Fibroblast of skin of back (primary cell): ENCODE measurements at places on chromosomes 2 and 18.

GRCh38 chr18:44098551-44099098, 582.1 kb upstream of the SETBP1 start:
- DNase-seq = peak; percentile 51

DNA sequence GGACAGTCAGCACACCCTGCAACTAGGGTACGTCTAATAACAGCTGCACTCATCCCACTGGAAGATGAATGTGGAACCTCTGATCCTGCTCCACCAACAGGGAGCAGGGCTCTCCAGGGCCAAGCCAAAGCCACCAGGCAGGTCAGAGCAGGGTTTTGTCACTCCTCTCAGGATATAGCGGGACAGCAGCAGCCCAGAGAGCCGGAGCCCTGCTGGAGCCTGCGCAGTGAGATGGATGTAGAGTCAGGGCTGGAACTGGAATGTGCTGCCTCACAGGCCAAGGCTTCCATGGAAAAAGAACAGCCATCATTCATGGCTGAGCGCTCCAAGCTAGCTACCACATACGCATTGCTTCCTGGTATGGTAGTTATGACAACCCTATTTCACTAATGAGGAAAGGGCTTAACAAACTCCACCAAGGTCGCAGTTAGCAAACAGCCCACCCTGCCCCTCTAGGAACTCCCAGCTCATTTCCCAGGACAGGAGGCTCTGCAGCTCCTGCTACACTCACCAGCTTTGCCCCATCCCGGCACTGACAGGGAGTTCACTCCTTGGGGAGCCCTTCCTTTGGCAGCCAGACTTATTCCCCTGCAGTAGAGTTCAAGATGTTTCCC, 85.2 kb downstream of the HS1BP3 start:
- no peak for DNase-seq

- no peak for DNase-seq
Measured at GRCh38 chr2:20509301-20509769, 62.5 kb downstream of the RHOB start.

- DNase-seq = no peak
Measured at GRCh38 chr2:186972281-186972970, 123.5 kb upstream of the ZSWIM2 start.

- peak; percentile 10 for DNase-seq
Measured at GRCh38 chr18:30970196-30970816, 72.2 kb downstream of the DSC3 start.

GRCh38 chr2:49241501-49241900, 87.2 kb upstream of the FSHR start:
- peak; percentile 13 for DNase-seq

DNA sequence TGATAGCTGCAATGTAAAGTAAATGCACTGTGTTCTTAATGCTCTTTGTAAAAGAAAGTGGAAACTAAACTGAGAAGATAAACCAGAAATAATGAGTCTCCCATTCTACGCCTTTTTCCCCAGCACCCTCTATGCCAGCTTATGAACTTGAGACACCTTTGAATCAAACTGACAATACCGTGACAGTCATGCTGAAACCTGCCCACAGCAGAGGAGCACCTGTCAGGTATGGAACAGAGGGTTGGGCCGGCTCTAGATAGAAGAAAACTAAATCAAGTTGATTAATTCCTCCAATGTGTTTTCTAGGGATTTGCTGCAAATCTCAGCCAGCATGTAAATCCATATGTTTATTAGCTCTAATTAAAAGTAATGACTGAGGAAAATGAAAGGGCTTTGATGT, 520.6 kb upstream of the RAB12 start:
- DNase-seq = no peak

- DNase-seq = no peak
Measured at GRCh38 chr18:58038063-58038462, 6.0 kb upstream of the NEDD4L start.

- peak; percentile 98 for DNase-seq
Measured at GRCh38 chr2:219453671-219454590, 19.3 kb downstream of the SPEG start.

GRCh38 chr2:226971770-226972169, 135.9 kb downstream of the RHBDD1 start:
- DNase-seq = no peak

DNA sequence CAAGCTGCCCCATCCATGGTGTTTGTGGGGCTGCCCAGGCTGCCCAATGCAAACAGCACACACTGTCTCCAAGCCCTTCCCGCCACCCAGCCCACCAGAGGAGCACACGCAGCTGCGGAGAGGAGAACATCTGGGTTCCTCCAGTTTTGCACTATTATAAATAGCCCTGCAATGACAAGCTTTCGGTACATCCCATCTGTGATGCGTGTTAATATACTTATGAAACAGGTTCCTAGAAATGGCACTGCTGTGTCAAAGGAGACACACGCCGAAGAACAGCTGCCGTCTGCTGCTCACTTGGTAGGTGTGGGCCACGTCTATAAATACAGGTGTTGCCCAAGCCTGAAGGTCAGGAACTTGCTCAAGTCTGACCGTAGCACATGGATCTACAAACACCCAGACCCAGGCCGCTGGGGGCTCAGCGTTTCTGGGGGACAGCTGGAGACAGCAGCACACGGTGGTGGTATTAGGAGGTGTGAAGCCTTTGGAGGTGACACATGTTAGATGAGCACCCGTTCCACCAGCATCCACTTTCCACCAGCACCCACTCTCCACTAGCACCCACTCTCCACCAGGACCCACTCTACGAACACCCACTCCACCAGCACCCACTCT, 34.3 kb downstream of the PXDN start:
- no peak for DNase-seq

DNA sequence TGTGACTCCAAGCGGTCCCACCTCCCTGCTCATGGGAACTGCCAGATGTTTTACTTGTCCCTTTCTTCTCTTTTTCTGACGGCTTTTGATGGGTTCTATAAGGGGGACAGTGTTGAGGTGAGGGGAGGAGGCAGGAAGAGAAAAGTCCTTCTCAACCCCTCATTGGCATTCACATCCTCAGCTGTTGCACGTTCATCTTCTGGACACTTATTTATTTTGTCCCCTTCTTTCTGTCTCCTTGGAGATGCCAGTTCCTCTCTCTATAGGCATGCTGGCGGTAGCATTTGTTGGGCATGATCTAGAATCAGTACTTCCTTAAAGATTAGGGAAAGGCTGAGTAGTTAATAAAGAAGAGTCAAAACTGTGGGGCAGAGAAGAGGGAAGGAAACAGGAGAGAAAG, 99.0 kb upstream of the KLHL14 start:
- no peak for DNase-seq

- DNase-seq = peak; percentile 86
Measured at GRCh38 chr2:17544256-17544655, 3.8 kb downstream of the VSNL1 start.

DNA sequence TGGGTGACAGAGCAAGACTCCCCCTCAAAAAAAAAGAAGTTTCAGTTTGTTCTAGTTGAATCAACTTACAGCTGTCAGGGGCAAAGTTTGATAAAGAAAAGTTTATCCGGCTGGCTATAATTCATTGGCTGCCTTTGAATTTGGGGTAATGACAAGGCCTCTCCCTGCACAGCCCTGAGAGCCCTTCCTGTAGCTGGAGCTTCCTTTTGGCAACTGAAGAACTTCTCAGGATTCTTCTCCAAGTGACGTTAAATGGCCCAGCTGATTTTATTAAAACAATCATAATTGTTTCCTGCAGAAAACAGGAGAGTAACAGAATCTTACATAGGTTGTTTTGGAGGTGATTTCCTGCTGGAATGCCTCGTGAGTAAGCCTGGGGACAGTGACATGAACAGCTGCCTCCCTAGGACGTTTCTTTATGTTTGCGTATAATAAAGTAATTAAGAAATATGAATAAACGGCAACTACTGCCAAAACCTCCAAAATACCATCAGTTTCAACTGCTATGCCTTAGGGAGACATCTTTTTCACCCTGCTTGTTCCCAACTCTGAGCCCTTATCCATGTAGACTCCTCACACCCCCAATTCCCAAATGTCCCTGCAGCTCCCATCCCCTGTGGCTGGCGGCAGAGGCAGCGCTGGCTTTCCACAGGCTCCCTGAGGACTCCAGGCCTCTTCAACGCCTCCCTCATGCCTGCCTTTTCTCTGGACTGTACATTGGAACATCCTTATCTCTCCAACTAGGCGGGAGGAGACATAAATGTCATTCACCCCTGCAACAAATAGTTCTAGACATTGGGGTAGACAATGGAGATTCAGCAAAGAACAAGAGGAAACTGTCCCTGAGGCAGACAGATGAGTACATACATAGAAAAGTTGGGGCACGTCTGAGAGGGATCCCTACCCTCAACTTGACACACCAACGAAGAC, 59.2 kb upstream of the FZD7 start:
- no peak for DNase-seq

DNA sequence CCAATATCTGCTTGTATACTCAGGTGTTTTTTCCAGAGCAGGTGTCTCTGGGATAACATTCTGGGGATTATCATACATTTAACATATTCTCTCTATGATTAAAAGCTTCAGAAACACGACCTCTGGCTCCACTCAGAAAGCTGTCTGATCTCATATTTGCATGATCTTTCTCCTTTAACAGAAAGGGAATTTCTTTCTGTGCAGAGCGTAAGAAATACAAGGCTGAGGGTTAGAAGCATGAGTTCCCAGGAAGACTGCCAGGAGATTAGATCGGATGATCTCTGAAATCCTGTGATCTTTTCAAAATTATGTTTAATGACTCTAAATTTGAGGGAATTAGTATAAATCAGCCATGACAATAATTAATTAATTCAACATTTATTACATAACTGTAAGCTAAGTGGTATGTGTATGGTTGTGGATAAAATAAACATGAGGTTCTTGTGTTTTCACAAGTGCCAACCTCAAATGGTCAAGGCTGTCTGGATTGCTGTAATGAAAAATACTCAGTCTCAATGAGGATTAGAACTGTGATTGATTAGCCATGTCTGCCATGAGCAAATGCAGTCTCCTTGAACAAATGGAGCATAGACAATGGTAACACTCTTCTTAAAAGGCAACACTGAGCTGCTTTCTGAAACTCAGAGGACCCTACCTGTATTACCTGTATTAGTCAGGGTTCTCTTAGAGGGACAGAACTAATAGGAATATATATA, 304.9 kb downstream of the STK39 start:
- DNase-seq = no peak

- DNase-seq = no peak
Measured at GRCh38 chr2:29228947-29229346, 113.7 kb downstream of the CLIP4 start.

DNA sequence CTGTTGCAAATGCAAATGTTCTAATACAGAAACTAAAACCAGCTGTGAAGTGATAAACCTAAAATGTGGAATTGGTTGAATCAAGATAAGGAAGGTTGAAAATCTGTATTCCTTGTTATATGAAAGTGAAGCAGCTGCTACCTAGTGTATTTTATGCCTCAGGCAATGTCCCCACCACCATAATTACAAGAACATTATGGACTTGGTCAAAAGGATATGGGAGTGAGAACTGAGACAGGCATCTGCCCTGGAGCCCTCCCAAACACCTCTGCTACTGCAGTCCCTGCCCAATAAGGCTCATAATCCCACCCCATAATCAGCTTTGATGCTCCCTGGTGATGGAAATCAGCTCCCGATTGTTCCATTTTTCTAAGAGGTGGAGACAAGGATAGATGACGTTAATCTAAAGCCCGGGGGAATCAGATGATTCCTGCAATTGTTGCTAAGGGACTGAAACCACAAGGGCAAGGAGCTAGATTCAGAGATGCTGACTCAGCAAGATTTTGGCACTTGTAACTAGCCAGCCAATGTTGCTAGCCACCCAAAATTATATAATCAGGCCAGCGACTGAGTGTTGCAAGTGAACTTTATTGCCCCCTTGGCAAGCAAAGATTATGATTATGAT, 69.5 kb downstream of the EVA1A start:
- DNase-seq = peak; percentile 17

DNA sequence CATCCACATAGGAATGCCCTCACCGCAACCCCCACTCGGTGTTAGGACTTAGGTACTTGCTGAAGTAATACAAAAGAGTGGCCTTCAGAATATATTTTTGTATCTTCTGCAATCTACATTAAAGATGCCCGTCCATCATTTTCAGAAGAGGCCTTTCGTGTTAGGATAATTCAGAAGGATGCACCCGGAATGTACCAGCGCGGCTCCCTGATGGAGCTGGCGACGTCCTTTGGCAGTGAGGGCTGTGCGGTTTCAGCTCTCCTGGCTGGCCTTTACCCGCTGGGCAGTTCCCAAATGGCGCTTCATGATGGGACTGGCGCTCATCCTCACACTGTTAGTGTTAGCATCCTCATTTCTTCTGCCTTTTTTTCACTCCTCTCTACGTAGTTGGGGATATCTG, 15.3 kb downstream of the TWIST2 start:
- DNase-seq = no peak
